CD4-positive, alpha-beta T cell treated with Interleukin-17A for 4 hours (primary cell): ENCODE measurements at places on chromosomes 12 and 14.

GRCh38 chr12:40986001-40986400 is 202.1 kb upstream of the PDZRN4 start:
- DNase-seq = no peak

GRCh38 chr12:70252832-70253231 is 9.6 kb downstream of the CNOT2 start:
- DNase-seq = no peak

DNA sequence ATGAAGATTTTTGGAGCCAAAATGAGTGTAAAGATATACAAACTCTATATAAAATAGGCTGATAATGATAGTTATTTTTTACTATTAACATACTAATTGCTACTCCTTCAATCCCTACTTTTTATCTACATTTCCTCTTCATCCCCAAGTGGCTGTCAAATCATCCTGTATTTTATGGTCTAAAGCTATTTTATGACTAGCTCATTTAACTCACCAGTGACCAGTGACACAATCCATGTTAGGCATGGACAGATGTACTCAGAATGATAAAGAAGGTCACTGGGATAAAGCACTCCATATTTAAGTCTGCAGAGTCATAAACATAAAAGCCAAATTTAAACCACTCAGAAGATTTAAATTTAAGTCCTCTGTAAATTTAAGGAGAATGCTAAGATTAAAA is 183.0 kb downstream of the MED13L start:
- DNase-seq = no peak

DNA sequence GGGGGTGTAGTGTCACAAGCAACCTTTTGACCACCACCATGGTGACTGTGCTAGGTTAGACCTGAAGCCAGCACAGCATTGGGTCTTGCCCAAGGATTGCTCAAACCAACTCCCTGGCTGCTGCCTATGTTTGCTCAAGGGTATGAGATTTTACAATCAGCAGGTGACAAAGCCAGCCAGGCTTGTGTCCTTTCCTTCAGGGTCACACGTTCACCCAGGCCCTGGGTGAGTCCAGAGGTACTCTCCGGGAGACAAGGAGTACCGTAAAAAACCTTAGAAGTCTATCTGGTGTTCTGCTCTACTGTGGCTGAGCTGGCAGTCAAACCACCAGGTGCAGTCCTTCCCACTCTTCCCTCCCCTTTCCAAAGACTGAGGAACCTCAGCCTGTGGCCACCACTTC is 238.9 kb upstream of the MIS18BP1 start:
- DNase-seq = no peak

DNA sequence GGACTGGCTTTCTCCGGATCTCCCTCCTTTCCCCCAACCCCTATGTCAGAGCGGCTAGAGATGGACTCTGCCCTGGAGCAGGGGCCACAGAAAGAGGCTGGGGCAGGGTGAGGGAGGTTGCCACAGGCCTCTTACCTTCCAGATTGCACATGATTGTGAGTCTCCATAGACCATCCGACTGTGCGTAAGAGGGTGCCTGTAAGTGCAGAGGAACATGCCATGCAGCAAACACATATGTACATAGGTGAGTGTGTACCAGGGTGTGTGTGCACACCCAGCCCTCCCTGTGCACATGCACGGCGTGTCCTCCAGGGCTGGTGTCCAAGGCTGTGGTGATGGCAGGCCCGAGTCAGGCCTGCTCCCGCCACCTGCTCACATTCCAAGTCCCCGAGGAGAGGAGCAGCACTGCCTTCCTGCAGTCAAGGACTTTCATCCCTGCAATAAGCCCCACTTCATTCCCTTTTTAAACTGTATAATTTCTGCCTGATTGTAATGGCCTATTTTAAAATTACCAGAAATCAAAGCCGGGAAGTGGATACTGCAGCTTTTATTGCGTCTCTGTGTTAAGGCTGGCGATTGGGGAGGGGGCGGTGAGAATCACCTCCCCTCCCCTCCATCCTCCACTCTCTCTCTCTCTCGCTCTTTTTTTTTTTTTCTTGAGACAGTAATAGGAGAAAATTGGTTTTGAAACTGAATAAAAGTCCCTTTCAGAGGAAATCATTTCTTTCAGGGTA is 28.5 kb downstream of the FAM222A start:
- DNase-seq = peak; percentile 0

GRCh38 chr14:98958048-98958631 is 313.9 kb downstream of the BCL11B start:
- DNase-seq = no peak

- peak; percentile 66 for DNase-seq
Observed at GRCh38 chr12:121992059-121992879, 29.4 kb upstream of the BCL7A start.

DNA sequence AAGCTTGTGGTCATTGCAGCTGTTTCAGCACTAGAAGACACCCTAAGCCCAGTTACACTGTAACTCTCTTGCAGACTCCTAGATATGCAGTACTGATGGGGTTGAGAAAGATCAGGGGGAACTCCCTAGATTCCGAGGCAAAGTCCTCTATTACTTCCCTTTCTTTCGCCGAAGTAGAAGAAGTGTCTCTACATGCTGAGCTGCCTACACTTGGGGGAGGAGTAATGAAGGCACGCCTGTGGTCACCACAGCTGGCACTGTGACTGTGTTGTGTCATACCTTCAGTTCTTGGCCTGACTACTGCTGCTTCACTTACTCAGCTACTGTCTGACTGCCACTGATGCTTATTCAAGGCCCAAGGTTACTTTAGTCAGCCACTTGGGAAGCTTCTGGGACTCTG is 35.1 kb upstream of the RPL10L start:
- no peak for DNase-seq

- peak; percentile 85 for DNase-seq
Observed at GRCh38 chr12:57127101-57127725, 1.1 kb upstream of the LRP1 start.

DNA sequence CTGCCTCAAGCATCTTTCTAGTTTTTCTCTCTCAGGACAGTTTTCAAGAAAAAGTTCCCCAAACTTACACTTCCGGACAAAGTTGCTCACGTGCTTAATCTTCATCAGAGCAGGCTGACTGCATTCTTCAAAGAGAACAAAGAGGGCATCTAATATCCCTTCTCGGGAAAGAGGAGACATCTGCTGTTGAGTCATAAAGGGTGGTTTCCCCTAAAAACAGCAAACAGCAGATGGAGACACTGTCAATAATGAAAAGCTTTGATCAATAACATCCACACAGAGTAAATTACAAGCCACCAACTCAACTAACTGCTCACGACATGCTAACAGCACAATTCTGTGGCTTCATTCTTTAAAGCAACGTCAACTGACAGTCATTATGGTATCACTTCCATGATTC is 8.1 kb downstream of the CIT start:
- DNase-seq = no peak

- no peak for DNase-seq
Observed at GRCh38 chr12:51763743-51764142, 84.8 kb downstream of the FIGNL2 start.

DNA sequence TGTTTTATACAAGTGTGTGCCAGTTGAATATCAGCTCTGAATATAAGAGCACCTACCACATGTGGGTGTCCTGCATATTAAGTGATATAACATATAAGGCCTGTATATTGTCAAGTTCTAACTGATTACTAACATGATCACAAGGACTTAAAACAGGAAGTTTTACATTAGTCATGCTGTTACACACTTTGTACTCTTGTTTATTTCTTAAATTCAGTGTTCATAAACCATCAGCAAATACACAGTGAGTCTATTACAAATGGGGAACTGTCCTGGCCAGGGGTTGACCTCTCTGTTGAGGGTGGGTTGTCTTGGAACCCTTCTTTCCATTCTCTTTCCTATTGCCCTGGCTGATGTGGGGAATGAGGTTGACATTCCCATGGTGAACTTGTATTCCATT is 19.1 kb downstream of the HELB start:
- DNase-seq = no peak

- DNase-seq = no peak
Observed at GRCh38 chr14:33017016-33017415, 78.3 kb downstream of the NPAS3 start.

GRCh38 chr12:125340791-125341190 is 275.6 kb downstream of the AACS start:
- no peak for DNase-seq

GRCh38 chr12:51884676-51885229 is 3.1 kb upstream of the ANKRD33 start:
- DNase-seq = no peak

DNA sequence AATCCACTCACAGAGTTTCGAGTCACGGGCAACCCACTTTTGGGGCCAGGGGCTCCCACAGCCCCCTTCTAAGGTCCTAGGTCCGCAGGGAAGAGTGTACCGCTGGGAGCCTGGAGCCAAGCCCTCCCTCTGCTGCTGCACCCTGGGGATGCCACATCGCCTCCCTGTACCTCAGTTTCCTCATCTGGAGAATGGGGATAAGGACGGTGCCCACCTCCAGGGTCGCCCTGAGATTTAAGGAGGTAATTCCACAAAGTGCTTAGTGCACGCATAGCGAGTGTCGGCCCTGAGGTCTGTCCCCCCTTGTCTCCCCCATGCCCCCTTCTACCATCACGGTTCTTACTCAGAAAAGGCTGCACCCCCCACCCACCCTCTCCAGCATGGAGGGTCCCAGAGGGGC is 35.5 kb downstream of the NCOR2 start:
- no peak for DNase-seq

DNA sequence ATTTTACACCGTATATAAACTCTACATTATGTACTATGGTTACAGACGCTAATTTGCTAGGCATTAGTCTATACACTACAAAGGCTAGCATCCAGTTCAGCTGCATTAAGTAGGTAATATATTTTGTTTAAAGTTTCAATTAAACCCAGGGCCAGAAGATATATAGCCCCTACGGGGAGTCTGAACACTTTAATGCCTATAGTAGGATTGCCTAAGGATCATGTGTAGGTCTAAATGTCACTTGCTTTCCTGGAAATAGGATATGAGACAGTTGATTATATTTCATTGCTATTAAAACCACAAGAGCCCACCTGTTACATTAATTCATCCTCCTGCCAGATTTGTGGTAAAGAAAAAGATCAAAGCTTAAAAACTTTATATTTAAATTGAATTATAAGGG is 286.9 kb downstream of the TMTC2 start:
- no peak for DNase-seq

- DNase-seq = no peak
Observed at GRCh38 chr14:74429991-74430390, 4.0 kb upstream of the SYNDIG1L start.

DNA sequence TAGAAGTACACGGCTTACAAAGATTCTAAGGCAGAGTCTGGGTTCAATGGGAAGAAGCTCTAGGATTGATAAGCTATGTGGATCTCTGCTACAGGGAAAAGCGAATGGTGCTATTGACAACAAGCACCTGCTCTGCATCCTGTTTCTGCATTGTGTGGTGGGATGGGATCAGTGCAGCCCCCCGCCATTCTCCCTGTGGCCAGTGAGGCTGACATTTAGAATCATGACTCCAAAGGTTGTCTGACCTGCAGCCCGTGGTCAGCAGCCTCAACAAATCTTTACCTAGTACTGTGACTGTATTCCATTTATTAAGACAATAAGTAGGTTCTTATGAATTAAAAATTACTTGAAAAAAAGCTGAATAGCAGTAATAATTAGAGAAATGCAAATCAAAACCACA is 1477.0 kb upstream of the TMEM132C start:
- no peak for DNase-seq

- no peak for DNase-seq
Observed at GRCh38 chr12:32868885-32869284, 27.7 kb downstream of the PKP2 start.

DNA sequence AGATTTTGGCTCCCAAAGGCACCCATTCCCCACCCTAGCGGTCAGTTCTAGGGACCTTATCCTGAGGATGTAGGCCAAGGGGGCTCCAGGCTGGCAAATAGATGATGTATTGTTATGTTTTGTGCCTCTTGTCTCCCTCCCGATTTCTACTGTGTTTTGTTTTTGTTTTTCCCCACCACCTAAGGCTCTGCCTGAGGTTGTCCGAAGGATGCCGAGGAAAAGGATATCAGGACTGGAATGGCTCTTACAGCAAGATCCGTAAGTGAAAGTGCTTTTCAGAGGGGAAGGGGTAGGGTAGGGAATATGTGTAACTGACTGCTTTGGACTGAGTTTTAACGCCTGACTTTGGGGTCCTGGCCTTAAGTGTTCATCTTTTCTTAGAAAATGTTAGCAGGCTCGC is 6.6 kb downstream of the FOXG1 start:
- no peak for DNase-seq

GRCh38 chr12:32970465-32971110 is 74.0 kb upstream of the PKP2 start:
- no peak for DNase-seq

- DNase-seq = no peak
Observed at GRCh38 chr14:35438910-35439713, 34.6 kb upstream of the NFKBIA start.

DNA sequence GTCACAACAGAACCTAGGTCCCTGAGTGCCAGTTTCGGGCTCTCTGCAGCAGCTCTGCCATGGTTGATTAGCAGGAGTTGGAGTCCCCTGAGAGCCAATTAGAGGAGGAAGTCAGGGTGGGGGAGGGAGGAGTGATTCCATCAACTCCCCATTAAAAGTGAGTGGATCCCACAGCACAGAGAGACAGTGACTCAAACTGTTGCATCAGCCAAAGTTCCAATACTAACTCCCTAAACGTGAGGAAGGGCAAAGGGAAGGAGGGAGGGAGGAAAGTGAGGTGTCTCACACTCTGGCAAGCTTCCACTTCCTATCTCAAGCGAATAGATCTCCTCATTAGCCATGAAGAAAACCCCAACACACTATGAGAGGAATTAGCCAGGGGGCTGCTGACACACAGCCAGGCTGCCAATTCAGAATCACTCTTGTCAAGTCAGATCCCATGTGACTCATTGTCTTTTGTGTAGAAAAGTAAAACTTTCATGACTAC is 23.6 kb downstream of the OR11H4 start:
- no peak for DNase-seq

- no peak for DNase-seq
Observed at GRCh38 chr12:128269181-128269591, 2.2 kb downstream of the TMEM132C start.

- DNase-seq = no peak
Observed at GRCh38 chr12:122306407-122306806, 40.1 kb upstream of the VPS33A start.

GRCh38 chr14:37241198-37241597 is 43.5 kb downstream of the MIPOL1 start:
- DNase-seq = no peak

- DNase-seq = no peak
Observed at GRCh38 chr12:53380794-53381730, 1.1 kb downstream of the SP1 start.

DNA sequence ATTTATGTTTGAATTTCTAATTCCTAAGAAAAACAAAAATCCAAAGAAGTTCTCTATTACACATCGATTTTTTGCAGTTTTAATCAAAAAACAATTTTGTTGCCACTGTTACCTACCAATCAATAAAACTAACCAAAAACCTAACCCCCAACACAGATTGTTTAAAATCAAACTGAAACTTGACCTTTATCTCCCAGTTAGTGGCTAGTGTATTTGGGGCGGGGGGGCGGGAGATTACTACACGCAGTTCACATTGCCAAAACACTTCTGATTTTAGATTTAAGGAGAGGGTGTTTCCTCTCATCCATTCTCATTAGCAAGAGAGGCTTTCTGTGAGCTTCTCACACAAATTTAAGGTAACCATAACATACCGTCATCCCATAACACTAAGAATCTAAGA is 6.4 kb downstream of the CDC42BPB start:
- no peak for DNase-seq

GRCh38 chr14:55577229-55577628 is 2.8 kb upstream of the KTN1 start:
- no peak for DNase-seq
